ENCODE measurements at places on chromosomes 7 and 10. TPM values are rescaled to one million over a fixed set of nuclear protein-coding genes. Genes with fewer than 3 reads are reported as not detected.

CPA2 gene
- total RNA-seq, result 7,131 TPM

TAC1 gene
- 0.23 TPM for total RNA-seq

DNA sequence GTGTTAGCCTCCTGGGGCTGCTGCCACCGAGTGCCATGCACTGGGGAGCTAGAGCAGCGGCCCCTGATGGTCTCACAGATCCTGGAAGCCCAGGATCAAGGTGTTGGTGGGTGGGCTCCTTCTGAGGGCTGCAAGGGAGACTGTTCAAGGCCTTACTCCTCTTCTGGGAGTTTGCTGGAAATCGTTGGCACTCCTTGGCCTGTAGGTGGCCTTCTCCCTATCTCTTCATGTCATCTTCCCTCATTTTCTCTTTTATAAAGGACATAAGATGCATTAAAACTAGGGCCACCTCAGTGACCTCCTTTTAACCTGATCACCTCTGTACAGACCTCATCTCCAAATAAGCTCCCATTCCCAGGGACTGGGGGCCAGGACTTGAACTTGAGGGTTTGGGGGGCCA, 27.0 kb upstream of the ZNF862 start:
- no peaks in the 10 kb centered on the region for H3K36me3 ChIP-seq
- no peak overlapping the region for H3K4me3 ChIP-seq
- DNase-seq, result no peak
- no peaks in the 10 kb centered on the region for H3K4me1 ChIP-seq

DNA sequence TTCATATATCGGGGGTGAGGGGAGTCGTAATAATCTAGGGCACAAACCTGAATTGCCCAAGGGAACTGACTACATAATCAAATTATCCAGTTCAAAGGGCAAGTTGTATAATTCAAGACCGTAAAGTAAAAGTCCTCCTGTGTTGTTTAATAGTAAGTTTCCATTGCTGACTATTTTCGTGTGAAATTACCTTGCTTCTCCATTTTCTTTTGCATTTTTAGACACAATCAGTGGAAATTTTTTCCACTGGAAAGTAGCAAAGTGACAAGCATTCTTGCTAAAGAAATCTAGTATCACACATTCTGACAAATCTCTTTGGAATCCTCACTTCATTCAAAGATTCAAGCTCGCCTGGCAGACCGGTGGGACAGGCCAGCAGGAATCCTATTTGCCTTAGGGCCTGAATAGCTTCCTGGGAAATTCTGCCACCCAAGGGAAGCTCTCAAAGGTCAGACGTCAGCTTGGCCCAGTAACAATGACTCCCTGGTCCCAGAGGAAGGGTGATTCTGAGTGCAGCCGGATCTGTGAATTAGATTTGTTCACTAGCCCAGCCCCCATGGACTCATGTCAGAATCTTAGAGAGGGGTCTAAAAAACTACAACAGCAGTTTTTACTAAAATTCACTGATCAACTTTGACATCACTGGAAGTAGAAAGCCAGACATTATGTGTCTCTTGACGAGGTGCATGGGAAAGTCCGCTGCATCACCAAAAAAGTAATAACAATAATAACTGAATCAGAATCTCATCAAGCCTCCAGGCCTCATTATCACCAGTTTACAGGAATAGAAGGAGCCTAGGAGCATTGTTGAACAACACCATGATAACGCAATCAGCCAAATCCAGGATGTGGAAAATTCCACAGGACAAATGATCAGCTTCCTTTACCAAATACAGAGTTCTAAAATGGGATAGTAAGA, 161.0 kb downstream of the SKIDA1 start:
- DNase-seq, result no peak
- H3K36me3 ChIP-seq, result no peaks in the 10 kb centered on the region
- H3K4me1 ChIP-seq, result no peaks in the 10 kb centered on the region
- H3K4me3 ChIP-seq, result no peak overlapping the region
- no peaks in the 10 kb centered on the region for H3K27me3 ChIP-seq

DNA sequence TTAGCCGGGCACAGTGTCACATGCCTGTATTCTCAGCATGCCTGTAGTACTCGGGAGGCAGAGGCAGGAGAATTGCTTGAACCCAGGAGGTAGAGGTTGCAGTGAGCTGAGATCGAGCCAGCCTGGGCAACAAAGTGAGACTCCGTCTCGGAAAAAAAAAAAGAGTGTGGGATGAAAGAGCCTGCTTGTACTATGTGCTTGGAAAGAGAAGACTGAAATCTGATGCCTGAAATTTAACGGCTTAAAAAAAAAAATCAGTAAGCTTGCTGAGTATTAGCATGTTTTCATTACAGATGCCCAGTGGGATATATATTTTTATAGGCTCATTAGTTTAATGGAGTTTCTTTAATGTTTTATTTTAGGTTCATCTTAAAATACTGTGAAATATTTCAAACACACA, 4.2 kb downstream of the NT5C2 start:
- no peaks in the 10 kb centered on the region for H3K27me3 ChIP-seq
- no peak for DNase-seq
- no peak overlapping the region for H3K4me3 ChIP-seq
- H3K4me1 ChIP-seq, result peaks cover 29% of the 10 kb centered on the region
- H3K36me3 ChIP-seq, result no peaks in the 10 kb centered on the region

DNA sequence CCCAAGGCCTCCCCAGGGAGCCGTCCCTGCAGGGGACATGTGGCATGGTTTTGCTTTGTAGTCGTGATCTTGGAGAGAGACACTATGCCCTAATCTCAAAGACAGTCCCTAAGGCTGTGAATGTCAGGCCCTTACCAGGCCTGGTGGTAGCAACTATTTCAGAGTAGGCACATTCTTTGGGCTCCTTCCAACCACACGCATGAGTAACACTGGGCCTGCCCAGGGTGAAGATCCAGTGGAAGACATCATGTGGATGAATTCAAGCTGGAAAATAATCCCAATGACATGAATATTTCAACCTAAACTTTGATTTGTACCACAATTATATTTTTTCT, 39.5 kb upstream of the INSIG1 start:
- peak overlapping the region; percentile 81 for H3K27ac ChIP-seq
- no peak overlapping the region for H3K4me3 ChIP-seq
- peaks cover 30% of the 10 kb centered on the region for H3K4me1 ChIP-seq
- DNase-seq, result no peak

- H3K4me1 ChIP-seq, result no peaks in the 10 kb centered on the region
- no peak overlapping the region for H3K4me3 ChIP-seq
- no peak overlapping the region for H3K27ac ChIP-seq
Measured at GRCh38 chr7:96738705-96739104, 29.1 kb upstream of the SEM1 start.

DNA sequence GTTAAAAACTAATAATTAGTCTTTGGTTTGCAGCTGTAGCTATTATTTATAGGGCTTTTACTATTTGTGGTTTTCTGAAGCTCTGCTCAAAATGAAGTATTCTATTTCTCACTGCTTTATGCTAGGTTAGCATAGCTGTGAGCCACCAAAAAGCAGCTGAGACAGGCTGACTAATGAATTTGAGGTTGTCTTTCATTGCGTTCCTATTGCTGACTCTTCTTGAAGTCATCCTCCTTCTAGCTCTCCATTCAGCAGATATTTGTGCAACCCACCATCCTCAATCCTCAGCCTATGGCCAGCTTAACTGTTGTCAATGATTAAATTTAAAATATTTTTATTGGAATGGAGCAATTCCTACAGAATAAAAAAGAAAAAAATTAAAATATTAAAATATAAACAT, 2.1 kb upstream of the RALA start:
- no peaks in the 10 kb centered on the region for H3K36me3 ChIP-seq
- H3K4me3 ChIP-seq, result no peak overlapping the region
- H3K27me3 ChIP-seq, result no peaks in the 10 kb centered on the region

GRCh38 chr10:96272316-96273280, 1.2 kb upstream of the BLNK start:
- H3K27me3 ChIP-seq, result no peaks in the 10 kb centered on the region
- H3K27ac ChIP-seq, result peak overlapping the region; percentile 84
- no peaks in the 10 kb centered on the region for H3K36me3 ChIP-seq
- peaks cover 40% of the 10 kb centered on the region for H3K4me1 ChIP-seq
- H3K4me3 ChIP-seq, result peak overlapping the region; percentile 16
- no peak for DNase-seq

GRCh38 chr7:77354484-77354883, 61.7 kb downstream of the GSAP start:
- no peak overlapping the region for H3K27ac ChIP-seq
- DNase-seq, result no peak
- H3K36me3 ChIP-seq, result peaks cover 7% of the 10 kb centered on the region
- no peak overlapping the region for H3K4me3 ChIP-seq
- H3K4me1 ChIP-seq, result no peaks in the 10 kb centered on the region

- no peaks in the 10 kb centered on the region for H3K36me3 ChIP-seq
- no peaks in the 10 kb centered on the region for H3K27me3 ChIP-seq
- no peaks in the 10 kb centered on the region for H3K4me1 ChIP-seq
- DNase-seq, result no peak
- no peak overlapping the region for H3K27ac ChIP-seq
Measured at GRCh38 chr10:130968964-130969363, 342.6 kb downstream of the TCERG1L start.

- no peak for DNase-seq
- H3K27me3 ChIP-seq, result no peaks in the 10 kb centered on the region
- no peak overlapping the region for H3K4me3 ChIP-seq
Measured at GRCh38 chr10:124538706-124539105, 77.1 kb downstream of the LHPP start.

GRCh38 chr7:128755819-128756476, 16.8 kb downstream of the CALU start:
- no peaks in the 10 kb centered on the region for H3K27me3 ChIP-seq
- no peak overlapping the region for H3K27ac ChIP-seq
- DNase-seq, result no peak
- H3K4me1 ChIP-seq, result no peaks in the 10 kb centered on the region
- H3K4me3 ChIP-seq, result no peak overlapping the region
- no peaks in the 10 kb centered on the region for H3K36me3 ChIP-seq
